Body of pancreas (tissue), 4 donors: ENCODE measurements at places on chromosomes 4 and X.

DNA sequence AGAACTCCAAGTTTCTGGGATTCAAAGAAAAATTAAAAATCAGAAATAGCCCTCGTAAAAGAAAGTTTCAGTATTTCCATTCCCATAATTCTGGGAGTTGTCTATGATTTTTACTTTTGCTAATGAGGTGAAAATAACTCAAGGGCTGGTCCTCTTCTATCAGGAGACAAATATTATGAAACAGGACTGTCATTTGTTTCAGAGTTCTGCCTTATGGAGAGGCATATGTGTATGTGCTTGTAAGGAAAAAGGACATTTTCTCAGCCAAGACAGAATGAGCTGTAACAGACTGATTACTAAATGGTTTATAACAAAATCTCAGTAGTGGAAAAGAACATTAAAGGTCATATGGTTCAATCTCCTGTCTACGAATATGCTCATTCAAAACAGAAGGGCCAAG is 59.0 kb upstream of the TAB3 start:
- DNase-seq, result no peak
- H3K36me3 ChIP-seq, result no peaks in the 10 kb centered on the region
- no peaks in the 10 kb centered on the region for H3K27me3 ChIP-seq
- no peaks in the 10 kb centered on the region for H3K4me1 ChIP-seq
- H3K4me3 ChIP-seq, result no peak overlapping the region

GRCh38 chr4:124025000-124025399 is 628.4 kb downstream of the SPRY1 start:
- H3K27me3 ChIP-seq, result no peaks in the 10 kb centered on the region
- no peaks in the 10 kb centered on the region for H3K4me1 ChIP-seq
- DNase-seq, result no peak

GRCh38 chrX:40006106-40007017 is 91.4 kb downstream of the BCOR start:
- no peaks in the 10 kb centered on the region for H3K36me3 ChIP-seq
- peak; percentile 62 for DNase-seq
- no peak overlapping the region for H3K27ac ChIP-seq
- H3K27me3 ChIP-seq, result no peaks in the 10 kb centered on the region
- peaks cover 6% of the 10 kb centered on the region for H3K4me1 ChIP-seq

DNA sequence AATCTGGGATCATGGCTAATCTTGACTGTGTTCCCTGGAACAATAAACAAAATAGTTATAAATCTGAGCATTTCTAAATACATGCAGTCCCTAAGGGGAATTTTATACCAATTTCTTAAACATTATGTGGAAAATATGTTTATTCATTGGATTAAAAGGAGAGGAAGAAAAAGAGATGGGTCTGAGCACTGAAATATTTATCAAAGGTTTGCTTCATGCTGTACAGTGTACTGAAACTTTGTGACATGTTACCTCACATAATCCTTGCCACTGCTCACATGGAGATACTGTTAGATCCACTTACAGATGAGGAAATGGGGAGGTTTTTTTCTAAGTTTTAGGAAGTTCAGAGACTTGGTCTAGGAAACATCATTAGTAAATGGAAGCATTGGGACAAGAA is 443.6 kb downstream of the SPRY1 start:
- DNase-seq, result no peak
- no peak overlapping the region for H3K27ac ChIP-seq
- no peak overlapping the region for H3K4me3 ChIP-seq
- H3K36me3 ChIP-seq, result no peaks in the 10 kb centered on the region

DNA sequence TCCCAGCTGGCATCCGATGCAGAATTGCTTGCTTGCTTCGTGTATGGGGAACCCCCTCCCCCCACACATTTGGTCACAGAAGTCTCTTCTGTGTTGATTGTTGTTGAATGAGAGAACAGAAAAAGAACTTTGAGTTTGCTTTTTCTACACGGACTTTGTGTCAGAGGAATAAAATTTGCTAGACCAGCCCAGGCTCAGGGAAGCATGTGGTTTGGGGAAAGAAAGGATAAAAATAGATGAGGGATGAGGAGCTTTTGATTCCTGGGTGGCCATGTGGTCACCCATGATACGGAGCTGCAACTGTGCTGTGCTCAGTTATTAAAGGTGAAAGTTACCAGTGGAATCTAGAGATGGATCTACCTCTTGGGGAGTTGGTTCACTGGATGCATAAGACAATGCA is 34.2 kb upstream of the ESX1 start:
- H3K27ac ChIP-seq, result no peak overlapping the region
- no peak overlapping the region for H3K4me3 ChIP-seq
- DNase-seq, result no peak
- no peaks in the 10 kb centered on the region for H3K27me3 ChIP-seq
- no peaks in the 10 kb centered on the region for H3K36me3 ChIP-seq
- no peaks in the 10 kb centered on the region for H3K4me1 ChIP-seq

DNA sequence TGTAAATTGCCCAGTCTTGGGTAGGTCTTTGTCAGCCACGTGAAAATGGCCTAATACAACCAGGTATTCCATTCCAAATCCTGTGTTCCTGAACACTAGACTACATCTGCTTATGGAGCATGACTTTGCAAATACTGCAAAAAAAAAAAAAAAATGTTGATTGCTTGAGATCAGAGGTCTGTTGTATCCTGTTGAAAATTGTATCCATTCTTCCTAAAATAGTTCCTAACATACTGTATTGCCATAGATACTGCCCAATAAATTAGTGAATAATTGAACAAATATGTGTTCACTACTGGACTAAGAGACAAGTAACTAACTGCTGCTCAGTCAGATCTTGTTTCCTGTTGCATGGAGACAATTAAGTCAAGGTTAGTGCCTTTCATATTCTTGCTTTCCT is 164.3 kb upstream of the PABPC4L start:
- no peak overlapping the region for H3K4me3 ChIP-seq
- no peak overlapping the region for H3K27ac ChIP-seq
- no peaks in the 10 kb centered on the region for H3K27me3 ChIP-seq
- H3K36me3 ChIP-seq, result no peaks in the 10 kb centered on the region
- no peak for DNase-seq

DNA sequence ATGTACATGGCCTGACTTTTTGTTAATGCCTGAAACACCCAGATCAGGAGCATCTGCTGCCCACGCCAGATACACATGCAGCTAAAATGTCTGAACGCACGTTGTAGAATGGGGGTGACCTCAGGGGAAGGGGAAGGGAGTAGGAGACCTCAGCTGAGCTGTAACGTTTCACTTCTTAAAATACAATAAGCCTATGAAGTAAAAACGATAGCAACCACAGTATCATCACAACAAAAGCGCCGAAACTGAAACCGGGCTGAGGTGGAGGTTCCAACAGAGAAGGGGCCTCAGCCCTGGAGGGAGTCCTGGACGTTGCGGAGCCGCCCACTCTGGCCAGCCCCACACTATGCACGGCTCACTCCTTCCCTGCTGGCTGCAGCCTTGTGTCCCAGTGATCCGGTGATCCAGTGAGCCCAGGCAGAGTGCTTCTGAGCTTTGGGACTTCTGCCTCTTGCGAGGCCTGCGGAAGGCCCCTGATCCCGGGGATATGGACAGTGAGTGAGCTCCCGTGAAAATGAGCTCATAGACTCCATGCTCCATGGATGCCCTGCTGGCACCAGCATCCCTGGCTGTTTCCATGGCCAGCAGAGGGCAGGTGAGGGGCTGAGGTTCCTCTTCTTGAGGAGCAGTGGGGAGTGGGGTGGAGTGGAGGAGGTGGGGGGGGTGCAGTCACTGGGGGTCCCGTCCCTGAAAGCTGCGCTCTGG is 52.0 kb downstream of the HMX1 start:
- no peaks in the 10 kb centered on the region for H3K27me3 ChIP-seq
- no peaks in the 10 kb centered on the region for H3K36me3 ChIP-seq
- H3K4me1 ChIP-seq, result no peaks in the 10 kb centered on the region
- no peak overlapping the region for H3K27ac ChIP-seq
- no peak for DNase-seq
- H3K4me3 ChIP-seq, result no peak overlapping the region

- H3K4me1 ChIP-seq, result no peaks in the 10 kb centered on the region
- no peak for DNase-seq
- H3K36me3 ChIP-seq, result no peaks in the 10 kb centered on the region
- no peak overlapping the region for H3K4me3 ChIP-seq
- H3K27me3 ChIP-seq, result no peaks in the 10 kb centered on the region
- H3K27ac ChIP-seq, result no peak overlapping the region
Observed at GRCh38 chrX:37644381-37645305, 40.9 kb upstream of the XK start.

DNA sequence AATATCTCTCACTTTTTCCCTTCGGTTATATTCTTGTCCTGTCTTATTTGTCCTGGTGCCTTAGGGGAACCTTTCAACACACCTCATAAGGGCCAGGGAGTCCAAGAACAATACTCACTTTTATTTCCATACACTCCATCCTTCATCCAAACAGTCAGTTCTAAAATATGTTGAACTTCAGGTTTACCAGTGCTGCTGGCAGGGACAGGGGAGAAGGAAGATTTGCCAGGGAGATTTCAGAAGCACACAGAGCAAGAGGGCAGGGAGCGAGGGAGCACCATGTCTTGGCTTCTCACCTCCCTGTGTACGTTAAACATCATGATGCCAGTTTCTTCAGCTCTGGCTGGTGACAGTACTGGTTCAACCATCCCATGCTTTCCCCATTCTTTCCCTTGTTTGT is 631.1 kb upstream of the FAT1 start:
- DNase-seq, result no peak
- no peak overlapping the region for H3K27ac ChIP-seq
- H3K4me1 ChIP-seq, result no peaks in the 10 kb centered on the region

- H3K36me3 ChIP-seq, result no peaks in the 10 kb centered on the region
- peak; percentile 48 for DNase-seq
- no peak overlapping the region for H3K27ac ChIP-seq
- no peak overlapping the region for H3K4me3 ChIP-seq
- no peaks in the 10 kb centered on the region for H3K27me3 ChIP-seq
Observed at GRCh38 chr4:95572304-95572991, 23.7 kb upstream of the UNC5C start.

- H3K4me1 ChIP-seq, result peaks cover 28% of the 10 kb centered on the region
- peak within 1 kb of the TSS; percentile 80 for H3K4me3 ChIP-seq
- H3K27me3 ChIP-seq, result no peaks in the 10 kb centered on the region
- H3K27ac ChIP-seq, result peak within 1 kb of the TSS; percentile 89
- DNase-seq, result peak; percentile 98
Observed at GRCh38 chr4:47914220-47914925, at the start of gene NFXL1. Gene NFXL1, minus strand, starts transcription at chr4:47914583. Its CDS starts 380 bp downstream, at chr4:47914203.

DNA sequence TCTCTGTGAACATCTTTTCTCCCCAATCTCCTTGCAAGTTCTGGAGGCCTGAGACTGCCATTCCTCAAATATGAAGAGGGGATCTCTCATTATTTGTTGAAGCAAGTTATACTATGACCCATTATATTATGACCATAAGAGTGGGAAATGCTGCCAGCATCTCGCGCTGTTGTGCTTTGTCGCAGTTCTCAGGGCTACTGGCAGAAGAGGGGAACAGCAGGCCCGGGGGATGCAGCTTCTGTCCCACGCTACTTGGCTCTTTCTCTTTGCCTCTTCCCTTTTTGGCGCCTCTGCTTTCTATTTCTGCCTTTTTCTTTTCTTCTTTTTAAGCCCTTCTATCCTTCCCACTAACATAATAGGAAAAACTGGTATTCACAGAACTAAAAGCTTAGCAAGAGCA is 64.2 kb downstream of the GEMIN8 start:
- H3K27me3 ChIP-seq, result no peaks in the 10 kb centered on the region
- H3K36me3 ChIP-seq, result no peaks in the 10 kb centered on the region
- H3K4me1 ChIP-seq, result no peaks in the 10 kb centered on the region
- H3K27ac ChIP-seq, result no peak overlapping the region
- no peak for DNase-seq

- H3K4me1 ChIP-seq, result peaks cover 32% of the 10 kb centered on the region
- no peaks in the 10 kb centered on the region for H3K27me3 ChIP-seq
- no peak overlapping the region for H3K4me3 ChIP-seq
- H3K36me3 ChIP-seq, result peaks cover 3% of the 10 kb centered on the region
Observed at GRCh38 chrX:153717445-153717844, 6.7 kb downstream of the BCAP31 start.

- H3K4me1 ChIP-seq, result no peaks in the 10 kb centered on the region
- no peak overlapping the region for H3K27ac ChIP-seq
- no peaks in the 10 kb centered on the region for H3K27me3 ChIP-seq
- DNase-seq, result no peak
- no peak overlapping the region for H3K4me3 ChIP-seq
Observed at GRCh38 chr4:165692082-165692481, 181.0 kb upstream of the TLL1 start.

GRCh38 chr4:106530024-106530361 is 161.4 kb upstream of the GIMD1 start:
- no peak overlapping the region for H3K4me3 ChIP-seq
- no peaks in the 10 kb centered on the region for H3K36me3 ChIP-seq
- DNase-seq, result no peak
- H3K27ac ChIP-seq, result no peak overlapping the region

- H3K4me1 ChIP-seq, result no peaks in the 10 kb centered on the region
- no peak overlapping the region for H3K4me3 ChIP-seq
- H3K27me3 ChIP-seq, result no peaks in the 10 kb centered on the region
- DNase-seq, result no peak
Observed at GRCh38 chr4:26104056-26104685, 190.2 kb downstream of the SMIM20 start.

- no peaks in the 10 kb centered on the region for H3K27me3 ChIP-seq
- no peak overlapping the region for H3K4me3 ChIP-seq
- no peak overlapping the region for H3K27ac ChIP-seq
- H3K4me1 ChIP-seq, result no peaks in the 10 kb centered on the region
- DNase-seq, result no peak
- H3K36me3 ChIP-seq, result no peaks in the 10 kb centered on the region
Observed at GRCh38 chr4:4794421-4794820, 65.0 kb upstream of the MSX1 start.

- no peaks in the 10 kb centered on the region for H3K36me3 ChIP-seq
- no peak overlapping the region for H3K27ac ChIP-seq
- H3K4me1 ChIP-seq, result no peaks in the 10 kb centered on the region
- H3K27me3 ChIP-seq, result no peaks in the 10 kb centered on the region
Observed at GRCh38 chr4:185344743-185345538, 50.8 kb downstream of the LRP2BP start.

GRCh38 chr4:164095313-164096110 is 601.0 kb downstream of the TMA16 start:
- H3K27me3 ChIP-seq, result no peaks in the 10 kb centered on the region
- DNase-seq, result no peak
- no peaks in the 10 kb centered on the region for H3K36me3 ChIP-seq
- H3K4me1 ChIP-seq, result no peaks in the 10 kb centered on the region
- no peak overlapping the region for H3K4me3 ChIP-seq

DNA sequence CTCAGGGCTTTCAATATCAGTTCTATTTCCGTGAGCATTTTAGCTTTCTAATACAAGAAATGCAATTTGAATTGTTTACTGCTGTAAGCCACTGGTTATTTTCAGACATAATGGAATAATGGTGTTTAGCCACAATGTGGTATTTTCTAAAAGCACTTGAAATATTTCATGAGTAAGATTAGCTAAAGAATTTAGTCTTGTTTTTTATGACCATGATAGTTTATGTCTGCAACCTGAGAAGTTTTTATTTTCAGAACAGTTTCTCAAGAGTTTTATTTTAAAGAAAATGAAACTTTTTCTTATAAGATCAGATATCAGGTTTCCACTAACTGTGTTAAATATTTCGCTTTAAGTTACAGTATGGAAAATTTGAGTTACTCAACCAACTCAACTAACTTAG is 60.2 kb downstream of the SLIT2 start:
- H3K4me1 ChIP-seq, result no peaks in the 10 kb centered on the region
- DNase-seq, result no peak

GRCh38 chr4:182449930-182450439 is 206.8 kb downstream of the TENM3 start:
- no peaks in the 10 kb centered on the region for H3K36me3 ChIP-seq
- no peak for DNase-seq
- peaks cover 15% of the 10 kb centered on the region for H3K4me1 ChIP-seq
- peaks cover 7% of the 10 kb centered on the region for H3K27me3 ChIP-seq
- H3K4me3 ChIP-seq, result peak overlapping the region; percentile 21
